ENCODE measurements at places on chromosomes 2 and 18.

DNA sequence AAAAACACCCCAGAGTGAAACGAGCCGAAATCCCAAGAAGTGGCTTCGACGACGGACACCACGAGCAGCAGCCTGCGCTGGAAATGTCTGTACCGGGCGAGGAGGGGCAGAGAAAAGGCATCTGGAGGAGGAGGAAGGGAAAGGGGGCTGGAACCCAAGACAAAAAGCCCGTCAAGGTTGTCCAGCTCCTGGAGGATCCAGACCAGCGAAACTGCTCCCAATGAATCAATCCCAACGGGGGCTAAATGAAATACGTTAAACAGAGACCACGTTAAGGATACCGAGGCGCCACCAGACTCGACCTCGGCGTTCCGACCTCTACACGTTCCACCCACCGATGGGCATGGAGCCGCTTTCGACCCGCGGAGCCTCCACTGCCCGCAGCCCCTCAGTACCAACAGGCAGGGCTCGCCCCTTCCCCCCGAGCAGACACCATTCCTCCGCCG lies 400 bp downstream of the CCDC88A start:
- DNase-seq = no peak

- peak; percentile 90 for DNase-seq
Measured at GRCh38 chr2:110204408-110205385, at the start of gene NPHP1. Gene NPHP1, minus strand, starts transcription at chr2:110205013. Its CDS starts 45 bp downstream, at chr2:110204968.

GRCh38 chr2:226839951-226840350 lies 4.1 kb downstream of the RHBDD1 start:
- no peak for DNase-seq

DNA sequence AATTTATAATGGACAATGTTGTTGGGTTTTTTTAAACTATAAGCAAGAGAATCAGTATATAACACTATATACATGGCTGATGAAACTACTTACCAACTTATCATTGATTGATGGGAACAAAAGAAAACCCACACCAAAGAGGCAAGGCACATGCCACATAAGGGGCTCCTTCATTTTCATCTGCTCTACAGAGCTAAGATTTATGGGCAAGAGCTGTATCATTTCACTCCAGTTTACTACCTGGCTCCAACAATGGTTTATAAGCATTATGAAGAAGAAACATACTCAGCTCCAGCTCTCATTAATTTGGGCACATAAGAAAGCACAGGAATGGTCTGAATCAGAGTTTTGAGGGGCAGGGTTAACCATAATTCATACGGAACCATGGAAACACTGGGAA lies 283.3 kb downstream of the AGPS start:
- DNase-seq = no peak

DNA sequence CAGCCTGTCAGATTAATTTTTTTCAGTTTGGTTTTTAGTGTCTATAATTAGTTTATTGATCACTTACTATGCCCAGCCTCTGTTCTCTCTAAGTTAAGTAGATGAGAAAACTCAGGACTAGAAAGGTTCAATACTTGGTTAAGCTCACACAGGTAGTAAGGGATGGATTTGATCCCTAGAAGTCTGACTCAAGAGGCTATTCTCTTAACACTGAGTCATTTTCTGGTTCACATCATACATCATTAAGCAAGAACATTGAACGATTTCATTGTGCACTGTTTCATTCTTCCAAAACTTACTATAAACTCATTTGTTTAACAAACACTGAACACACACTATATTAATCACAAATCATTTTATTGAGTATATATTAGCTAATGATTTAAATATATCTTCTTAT lies 54.1 kb upstream of the SLC38A11 start:
- no peak for DNase-seq

DNA sequence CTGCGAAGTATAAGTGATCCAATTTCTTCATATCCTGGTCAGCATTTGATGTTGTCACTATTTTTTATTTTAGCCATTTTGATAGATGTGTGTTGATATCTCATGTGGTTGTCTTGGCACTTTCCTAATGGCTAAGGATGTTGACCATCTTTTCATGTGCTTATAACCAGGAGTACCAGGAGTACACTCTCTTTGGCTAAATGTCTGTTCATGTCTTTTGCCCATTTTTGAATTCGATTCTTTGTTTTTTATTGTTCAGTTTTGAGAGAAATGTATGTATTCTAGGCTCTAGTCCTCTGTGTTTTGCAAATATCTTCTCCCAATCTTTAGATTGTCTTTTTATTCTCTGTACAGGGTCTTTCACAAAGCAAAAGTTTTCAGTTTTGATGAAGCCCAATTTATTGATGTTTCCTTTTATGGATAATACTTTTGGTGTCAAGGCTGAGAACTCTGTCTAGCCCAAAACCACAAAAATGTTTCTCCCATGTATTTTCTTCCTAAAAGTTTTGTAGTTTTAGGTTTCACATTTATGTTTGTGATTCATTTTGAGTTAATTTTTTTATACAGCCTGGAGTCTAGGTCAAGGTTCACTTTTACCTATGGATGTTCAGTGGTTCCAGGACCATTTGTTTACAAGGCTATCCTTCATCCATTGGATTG lies 65.4 kb downstream of the SDC1 start:
- DNase-seq = no peak

GRCh38 chr2:239936838-239937581 lies 88.1 kb downstream of the NDUFA10 start:
- no peak for DNase-seq

All from B cell (primary cell).